ENCODE measurements at places on chromosomes 6 and 20. TPM values are rescaled to one million over a fixed set of nuclear protein-coding genes. Genes with fewer than 3 reads are reported as not detected.

DNA sequence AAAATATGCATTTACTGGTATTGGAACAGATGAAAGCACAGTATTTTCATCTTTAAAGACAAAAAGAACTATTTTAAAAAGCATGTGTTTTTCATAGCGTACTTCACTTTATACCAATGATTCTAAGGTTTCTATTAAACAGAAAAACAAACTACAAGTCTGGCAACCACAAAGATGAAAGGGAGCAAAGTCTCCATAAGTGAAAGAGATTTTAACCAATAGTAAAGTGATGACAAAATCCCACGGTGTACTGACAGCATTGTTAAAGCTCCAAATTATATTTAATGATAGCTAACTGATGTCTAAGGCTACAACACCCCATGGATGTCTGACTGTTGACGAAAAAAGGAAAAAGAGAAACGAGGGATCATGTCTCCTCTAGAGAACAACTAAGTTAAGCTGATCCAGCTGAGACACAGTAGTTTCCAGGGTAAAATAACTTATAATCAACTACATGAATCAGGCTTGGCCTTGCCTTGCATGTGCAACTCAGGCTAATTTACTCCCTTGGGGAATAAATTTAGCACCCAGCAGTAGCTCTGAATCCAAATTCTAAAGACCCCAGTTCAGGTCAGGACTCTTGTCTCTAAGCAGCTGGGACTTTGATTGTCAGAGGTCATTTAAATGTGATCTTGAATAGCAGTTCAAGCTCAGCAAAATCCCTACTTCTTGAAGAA is 56.0 kb upstream of the TAB2 start:
- no peak for DNase-seq

DNA sequence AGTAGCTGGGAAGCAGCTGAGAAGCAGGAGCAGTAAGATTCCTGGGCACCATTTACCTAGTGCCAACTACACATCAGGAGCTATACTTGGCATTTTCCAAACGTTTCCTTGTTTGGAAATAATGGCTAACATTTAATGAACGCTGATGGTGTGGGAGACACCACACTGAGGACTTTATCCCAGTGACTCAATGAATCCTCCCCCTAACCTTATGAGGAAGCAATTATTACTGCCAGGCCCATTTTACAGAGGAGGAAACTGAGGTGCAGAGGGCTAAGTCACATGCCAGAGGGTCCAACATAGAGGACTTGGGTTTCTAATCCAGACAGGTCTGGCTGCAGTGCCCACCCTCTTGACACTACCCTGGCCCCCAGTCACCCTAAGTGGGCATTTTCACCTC is 6.1 kb downstream of the PTGIS start:
- no peak for DNase-seq

GRCh38 chr6:117079951-117080350 is 185.4 kb upstream of the VGLL2 start:
- no peak for DNase-seq

DNA sequence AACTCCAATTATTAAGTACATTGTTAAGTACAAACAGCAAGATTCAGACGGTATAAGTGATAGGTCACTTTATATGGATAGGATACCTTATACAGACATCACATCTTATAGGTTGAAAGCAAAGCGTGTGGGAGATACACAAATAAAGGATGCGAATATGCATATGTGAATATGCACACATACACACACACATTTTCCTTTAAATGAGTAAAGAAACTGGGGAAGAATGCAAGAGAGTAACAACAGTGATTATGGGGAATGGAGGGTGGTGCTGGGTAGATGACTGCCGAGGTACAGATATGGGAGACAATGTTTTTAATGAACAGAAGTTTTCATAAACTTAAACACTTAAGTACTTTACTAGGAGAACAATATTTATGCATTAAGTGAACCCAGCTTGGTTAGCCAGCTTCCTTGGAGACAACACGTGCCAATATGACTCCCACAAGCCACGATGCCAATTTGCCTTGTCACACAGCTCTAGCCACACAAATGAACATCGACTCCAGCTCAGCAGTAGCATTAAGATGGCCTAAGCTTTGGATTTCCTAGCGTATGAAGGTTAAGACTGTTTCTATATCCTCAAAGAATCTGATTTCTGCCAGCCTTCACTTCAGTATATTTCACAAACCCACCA is 96.6 kb downstream of the EPB41L2 start:
- DNase-seq = no peak

DNA sequence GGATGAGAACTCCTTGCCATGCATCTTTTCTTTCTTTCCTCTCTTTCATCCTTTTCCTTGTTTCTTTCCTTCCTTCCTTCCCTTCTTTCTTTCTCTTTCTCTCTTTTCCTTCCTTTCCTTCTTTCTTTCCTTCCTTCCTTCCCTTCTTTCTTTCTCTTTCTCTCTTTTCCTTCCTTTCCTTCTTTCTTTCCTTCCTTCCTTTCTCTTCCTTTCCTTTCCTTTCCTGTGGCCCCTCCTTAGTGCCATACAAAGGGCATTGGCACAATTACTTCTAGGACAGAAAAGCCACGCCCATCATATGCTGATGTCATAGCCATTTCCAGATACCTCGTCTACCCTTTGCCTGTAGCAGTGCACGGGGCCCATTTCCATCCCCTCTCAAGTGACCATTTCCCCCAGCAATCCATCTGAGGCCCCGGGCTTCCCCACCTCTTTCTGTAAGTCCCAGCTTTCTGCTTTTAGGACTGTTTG is 2.2 kb upstream of the CENPB start:
- peak; percentile 49 for DNase-seq

The RSPO4 gene
- not detected for total RNA-seq

The MOG gene
- total RNA-seq = not detected

- no peak for DNase-seq
Measured at GRCh38 chr20:2729791-2730190, 37.2 kb downstream of the EBF4 start.

DNA sequence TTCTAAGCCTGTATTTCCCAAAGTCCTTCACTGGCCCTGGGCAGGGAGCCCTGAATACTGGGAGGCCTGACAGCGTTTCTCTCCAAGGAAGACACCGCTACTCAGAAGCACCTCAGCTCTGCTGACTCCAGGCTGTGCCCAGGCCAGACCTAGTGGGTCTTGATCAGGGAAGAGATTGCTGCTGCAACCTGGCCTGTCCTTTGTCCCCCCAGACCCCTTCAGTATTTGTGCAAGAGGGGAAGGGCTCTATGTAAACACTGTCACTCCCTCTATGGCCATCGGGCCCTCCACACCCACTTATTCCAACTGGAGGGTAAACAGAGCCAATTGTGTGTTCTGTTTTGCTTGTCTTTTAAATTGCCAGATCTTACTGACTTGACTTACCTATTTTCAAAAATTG is 20.6 kb downstream of the PLEKHG1 start:
- DNase-seq = no peak

DNA sequence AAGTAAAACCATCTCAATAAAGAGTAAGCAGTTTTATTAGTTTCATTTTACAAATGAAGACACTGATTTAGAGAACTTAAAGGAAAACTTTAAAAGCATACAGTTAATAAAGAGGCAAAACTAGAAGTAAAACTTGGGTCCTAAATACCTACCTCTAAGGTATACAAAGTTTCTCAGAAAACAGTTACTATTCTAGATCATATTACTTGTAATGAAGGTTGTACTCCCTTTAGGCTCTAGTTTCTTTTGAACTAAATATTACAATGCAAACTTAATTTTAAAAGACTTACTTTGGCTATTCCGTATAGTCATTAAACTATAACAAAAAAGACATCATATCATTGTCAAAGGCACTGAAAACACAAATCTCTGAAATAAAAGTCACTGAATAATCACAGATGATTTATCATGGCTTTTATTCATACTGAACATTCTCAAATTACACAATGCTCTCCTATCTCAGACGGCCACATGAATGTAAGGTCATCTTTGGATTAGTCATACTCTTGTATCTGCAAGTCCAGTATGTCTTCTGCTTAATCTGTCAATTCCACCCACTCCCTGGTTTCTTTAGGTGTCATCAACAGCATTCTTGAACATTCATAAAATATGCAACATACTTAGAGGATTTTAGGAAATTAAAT is 361.6 kb upstream of the RUNX2 start:
- no peak for DNase-seq

- no peak for DNase-seq
Measured at GRCh38 chr6:106168097-106168888, 82.2 kb downstream of the PRDM1 start.

- peak; percentile 24 for DNase-seq
Measured at GRCh38 chr20:2759143-2759542, 41.3 kb downstream of the CPXM1 start.

GRCh38 chr6:29809249-29809648 is 18.4 kb upstream of the HLA-G start:
- DNase-seq = no peak

The HECA gene
- 23.3 TPM for total RNA-seq

- no peak for DNase-seq
Measured at GRCh38 chr20:3820901-3821727, 767 bp downstream of the AP5S1 start.
